ENCODE measurements at places on chromosomes 12 and 14. TPM values are rescaled to one million over a fixed set of nuclear protein-coding genes. Genes with fewer than 3 reads are reported as not detected.

CDKL1 gene
- 6.3 TPM for total RNA-seq

GPR135 gene
- 1.1 TPM for total RNA-seq

- peaks cover 29% of the 10 kb centered on the region for H3K4me1 ChIP-seq
- peak overlapping the region; percentile 83 for H3K4me3 ChIP-seq
- peak overlapping the region; percentile 12 for H3K27ac ChIP-seq
Measured at GRCh38 chr14:20306079-20306423, 300 bp upstream of the TTC5 start.

DNA sequence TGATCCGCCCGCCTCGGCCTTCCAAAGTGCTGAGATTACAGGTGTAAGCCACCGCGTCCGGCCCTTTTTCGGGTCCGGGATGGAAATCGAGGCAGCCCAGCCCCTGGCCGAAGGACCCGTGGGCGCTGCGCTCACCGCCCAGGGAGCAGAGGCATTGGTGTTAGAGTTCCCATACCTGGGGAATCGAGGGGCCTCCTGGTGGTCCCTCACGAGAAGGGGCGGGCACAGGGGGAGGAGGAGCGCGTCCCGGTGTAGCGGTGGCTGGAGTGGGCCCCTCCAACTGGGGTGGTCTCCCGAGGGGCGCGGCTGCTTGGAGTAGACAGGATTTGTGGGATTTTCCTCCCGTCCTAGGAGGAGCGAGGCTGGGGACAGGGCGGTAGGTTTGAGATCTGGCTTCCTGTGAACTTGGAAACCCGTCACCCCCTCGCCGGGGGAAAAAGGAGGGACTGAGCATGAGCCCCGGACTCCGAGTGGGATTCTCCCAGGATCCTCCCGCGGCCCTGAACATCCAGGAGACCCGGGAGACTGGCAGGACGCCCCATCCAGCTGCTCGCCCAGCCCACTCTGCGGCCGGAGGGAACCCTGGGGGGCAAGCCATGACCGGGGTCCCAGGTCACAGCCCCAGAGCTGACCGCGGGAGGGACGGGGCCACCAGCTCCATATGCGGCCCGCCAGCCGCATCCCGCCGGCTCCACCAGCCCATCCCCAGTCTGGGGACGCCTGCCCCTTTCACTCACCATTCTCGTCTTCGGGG is 70.9 kb downstream of the ASCL4 start:
- H3K4me1 ChIP-seq = peaks cover 7% of the 10 kb centered on the region
- DNase-seq = no peak
- H3K36me3 ChIP-seq = no peaks in the 10 kb centered on the region
- peaks cover 55% of the 10 kb centered on the region for H3K27me3 ChIP-seq
- H3K4me3 ChIP-seq = no peak overlapping the region
- H3K27ac ChIP-seq = no peak overlapping the region

STXBP6 gene
- total RNA-seq = not detected

DNA sequence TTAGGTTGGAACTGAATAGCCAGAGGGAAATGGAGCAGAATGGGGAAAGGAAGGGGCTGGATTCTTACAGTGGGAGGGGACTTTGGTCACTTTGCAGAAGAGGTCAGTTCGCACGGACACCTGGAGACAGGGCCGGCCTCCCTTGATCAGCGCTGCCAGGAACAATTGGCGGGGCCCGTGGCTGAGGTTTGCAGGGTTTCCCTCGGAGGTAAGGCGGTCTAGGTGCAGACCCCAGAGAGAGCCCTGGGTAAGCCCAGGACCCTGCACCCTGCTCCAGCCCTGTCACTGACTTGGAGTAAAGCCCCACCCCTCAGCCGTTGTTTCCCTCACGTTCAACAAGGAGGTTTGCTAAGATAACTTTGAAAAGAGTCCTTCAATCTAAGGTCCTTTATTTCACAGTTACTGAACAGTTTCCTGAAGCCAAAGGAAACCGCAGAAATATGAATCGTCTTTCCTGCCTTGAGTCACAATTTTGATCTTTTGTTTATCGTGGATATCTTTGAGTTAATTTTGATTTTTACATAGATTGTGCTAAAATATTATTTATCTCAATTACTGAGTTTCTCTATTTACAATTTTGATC is 231.4 kb upstream of the RTL1 start:
- H3K27ac ChIP-seq = no peak overlapping the region
- H3K27me3 ChIP-seq = peaks cover 20% of the 10 kb centered on the region
- H3K4me3 ChIP-seq = no peak overlapping the region
- H3K36me3 ChIP-seq = no peaks in the 10 kb centered on the region

RNF212B gene
- total RNA-seq = not detected

- H3K4me1 ChIP-seq = peaks cover 14% of the 10 kb centered on the region
- H3K4me3 ChIP-seq = no peak overlapping the region
- no peak for DNase-seq
- H3K36me3 ChIP-seq = no peaks in the 10 kb centered on the region
Measured at GRCh38 chr12:124746649-124747425, 116.8 kb downstream of the SCARB1 start.

GRCh38 chr12:51910168-51910567 is 2.9 kb downstream of the ACVRL1 start:
- H3K4me1 ChIP-seq = no peaks in the 10 kb centered on the region
- DNase-seq = no peak
- H3K27ac ChIP-seq = no peak overlapping the region

- no peak overlapping the region for H3K4me3 ChIP-seq
- no peaks in the 10 kb centered on the region for H3K4me1 ChIP-seq
- H3K27ac ChIP-seq = no peak overlapping the region
- no peaks in the 10 kb centered on the region for H3K27me3 ChIP-seq
- no peak for DNase-seq
Measured at GRCh38 chr12:58500399-58500798, 419.9 kb downstream of the LRIG3 start.

DNA sequence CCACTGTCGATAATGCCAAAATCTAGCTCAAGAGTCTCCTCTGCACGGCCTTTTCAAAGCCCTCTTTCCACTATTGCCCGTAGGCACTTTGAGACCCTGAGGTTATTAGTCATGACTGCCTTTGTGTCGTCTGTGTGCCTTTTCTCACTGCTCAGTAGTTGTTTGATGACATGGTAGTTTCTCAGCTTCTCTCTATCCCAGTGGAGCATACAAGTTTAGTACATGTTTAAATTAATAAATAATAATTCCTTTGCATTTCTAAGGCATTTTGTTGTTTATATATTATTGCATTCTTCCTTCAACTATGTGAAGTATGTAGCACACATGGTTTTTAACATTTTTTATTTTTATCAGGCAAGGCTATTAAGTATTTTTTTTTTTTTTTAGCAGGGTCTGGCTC is 458.1 kb downstream of the PCNX1 start:
- H3K36me3 ChIP-seq = peaks cover 3% of the 10 kb centered on the region
- H3K27me3 ChIP-seq = no peaks in the 10 kb centered on the region
- no peak overlapping the region for H3K4me3 ChIP-seq
- H3K4me1 ChIP-seq = peaks cover 38% of the 10 kb centered on the region
- no peak overlapping the region for H3K27ac ChIP-seq

DNA sequence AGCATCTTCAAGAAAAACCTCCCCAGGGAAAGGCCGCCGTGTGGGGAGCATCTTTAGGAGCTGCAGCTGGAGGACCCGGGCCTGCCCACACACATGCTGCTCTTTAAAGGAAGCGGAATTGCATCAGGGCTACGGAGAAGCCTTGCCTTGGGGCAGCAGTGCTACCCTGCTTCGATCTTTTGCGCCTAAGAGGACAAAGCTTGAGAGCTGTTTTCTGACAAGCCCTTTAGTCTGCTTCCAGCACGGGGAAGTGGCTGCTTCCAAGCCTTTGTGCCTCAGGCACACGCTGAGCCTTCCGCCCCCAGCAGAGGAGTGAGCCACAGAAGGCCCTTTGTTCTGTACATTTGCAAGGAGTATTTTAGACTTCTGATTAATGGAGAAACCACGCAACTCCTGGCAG is 31.5 kb downstream of the COA8 start:
- no peaks in the 10 kb centered on the region for H3K4me1 ChIP-seq
- H3K36me3 ChIP-seq = no peaks in the 10 kb centered on the region
- DNase-seq = no peak
- no peaks in the 10 kb centered on the region for H3K27me3 ChIP-seq
- H3K27ac ChIP-seq = no peak overlapping the region
- H3K4me3 ChIP-seq = no peak overlapping the region

PUS1 gene
- 53.4 TPM for total RNA-seq

TMEM63C gene
- 2.1 TPM for total RNA-seq

ADAM21 gene
- 0.14 TPM for total RNA-seq

- no peaks in the 10 kb centered on the region for H3K36me3 ChIP-seq
- peak overlapping the region; percentile 17 for H3K4me3 ChIP-seq
- H3K27ac ChIP-seq = peak overlapping the region; percentile 49
- peaks cover 36% of the 10 kb centered on the region for H3K4me1 ChIP-seq
Measured at GRCh38 chr14:64723691-64724577, 19.7 kb downstream of the PLEKHG3 start.

GRCh38 chr14:50447461-50447860 is 50.8 kb upstream of the CDKL1 start:
- H3K27me3 ChIP-seq = no peaks in the 10 kb centered on the region
- no peak overlapping the region for H3K4me3 ChIP-seq
- no peak for DNase-seq
- H3K27ac ChIP-seq = no peak overlapping the region

- H3K36me3 ChIP-seq = peaks cover 3% of the 10 kb centered on the region
- peaks cover 33% of the 10 kb centered on the region for H3K4me1 ChIP-seq
- H3K4me3 ChIP-seq = peak overlapping the region; percentile 97
- peaks cover 12% of the 10 kb centered on the region for H3K27me3 ChIP-seq
- DNase-seq = no peak
- peak overlapping the region; percentile 81 for H3K27ac ChIP-seq
Measured at GRCh38 chr12:32105986-32106516, 596 bp upstream of the BICD1 start.

All from activated T-cell treated with anti-CD3 and anti-CD28 coated beads, Interleukin-2, amount 50 U/mL, for 72 hours (primary cell).